Motor neuron (in vitro differentiated cells): ENCODE measurements at places on chromosomes 12 and 14. TPM values are rescaled to one million over a fixed set of nuclear protein-coding genes. Genes with fewer than 3 reads are reported as not detected.

Gene PLCZ1
- total RNA-seq = not detected in 2 replicates

Gene REP15
- 0.58 and 1.00 TPM in 2 replicates for total RNA-seq

Gene KRT80
- total RNA-seq = 0.14 and 0.26 TPM in 2 replicates

Gene MYH6
- 0.08 TPM in 1 of 2 replicates, not detected in the other for total RNA-seq
